ENCODE measurements at places on chromosomes 1 and 21.

DNA sequence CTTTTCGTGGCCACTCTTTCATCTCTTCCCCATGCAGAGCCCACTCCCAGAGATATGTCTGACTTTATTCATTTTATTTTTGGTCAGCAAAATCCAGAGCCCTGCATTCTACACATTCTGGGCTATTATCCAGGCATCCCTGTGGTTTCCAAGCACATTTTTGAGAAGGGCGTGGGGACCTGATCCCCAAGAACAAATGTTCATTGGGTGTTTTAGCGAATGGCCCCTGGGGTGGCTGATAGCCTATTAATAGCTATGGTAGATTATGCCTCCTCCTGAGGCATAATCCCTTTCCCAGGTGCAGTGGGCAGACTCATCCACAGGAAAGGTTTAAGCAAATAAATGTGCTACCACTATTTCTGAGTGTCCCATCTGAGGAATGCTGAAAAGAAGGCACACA lies 511.8 kb upstream of the USP24 start:
- no peak for DNase-seq

GRCh38 chr21:41856572-41856971 lies 22.6 kb downstream of the PRDM15 start:
- no peak for DNase-seq

DNA sequence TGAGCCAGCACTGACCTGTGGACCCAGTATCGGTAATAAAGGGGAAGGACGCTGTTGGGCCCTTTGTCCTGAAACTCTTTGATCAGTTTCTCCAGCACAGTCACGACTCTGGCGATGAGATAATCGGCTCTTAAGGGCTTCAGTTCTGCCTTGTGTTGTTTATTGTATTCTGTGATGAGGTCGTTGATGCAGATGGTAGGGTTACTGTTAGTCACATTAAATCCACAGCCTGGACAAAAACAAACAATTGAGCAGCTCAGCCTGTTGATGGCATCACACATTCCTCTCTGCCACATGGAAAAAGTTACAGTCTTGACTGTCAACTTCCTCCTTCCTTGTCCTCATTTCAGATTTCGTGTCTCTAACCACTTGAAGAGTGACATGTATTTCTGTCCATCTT lies 57.6 kb downstream of the SIM2 start:
- no peak for DNase-seq

GRCh38 chr1:185300152-185300551 lies 16.9 kb downstream of the IVNS1ABP start:
- no peak for DNase-seq

DNA sequence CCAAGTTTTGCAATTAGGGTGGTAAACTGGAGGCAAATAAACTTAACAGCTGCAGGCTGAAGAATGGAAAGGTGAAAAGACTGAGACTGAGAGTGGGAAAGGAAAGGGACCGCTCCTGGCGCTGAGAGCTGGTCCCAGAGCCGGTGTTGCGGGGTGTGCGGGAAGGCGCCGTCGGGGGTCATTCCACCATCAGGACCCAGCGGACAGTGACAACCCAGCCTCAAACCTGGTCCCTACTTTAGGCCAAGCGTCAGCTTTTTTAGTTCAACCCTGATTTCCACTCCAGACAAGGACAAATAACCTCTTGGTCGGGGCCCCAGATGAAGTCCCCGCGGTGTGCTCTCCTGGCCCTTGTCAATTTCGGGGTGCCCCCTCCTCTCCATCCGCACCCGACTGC lies 145.8 kb upstream of the ETS2 start:
- peak; percentile 22 for DNase-seq

GRCh38 chr1:215603319-215603718 lies 36.2 kb downstream of the KCTD3 start:
- no peak for DNase-seq
